ENCODE measurements at places on chromosomes 13 and 19. TPM values are rescaled to one million over a fixed set of nuclear protein-coding genes. Genes with fewer than 3 reads are reported as not detected.

Gene ZNF561
- 33.8 TPM for total RNA-seq

Gene GPR108
- total RNA-seq: 61.7 TPM

Gene PTGIR
- total RNA-seq: 6.3 TPM

Gene CARS2
- 56.9 TPM for total RNA-seq

Gene IRGC
- total RNA-seq: not detected

Gene RASGRP4
- total RNA-seq: 4.1 TPM

Gene NKPD1
- not detected for total RNA-seq

DNA sequence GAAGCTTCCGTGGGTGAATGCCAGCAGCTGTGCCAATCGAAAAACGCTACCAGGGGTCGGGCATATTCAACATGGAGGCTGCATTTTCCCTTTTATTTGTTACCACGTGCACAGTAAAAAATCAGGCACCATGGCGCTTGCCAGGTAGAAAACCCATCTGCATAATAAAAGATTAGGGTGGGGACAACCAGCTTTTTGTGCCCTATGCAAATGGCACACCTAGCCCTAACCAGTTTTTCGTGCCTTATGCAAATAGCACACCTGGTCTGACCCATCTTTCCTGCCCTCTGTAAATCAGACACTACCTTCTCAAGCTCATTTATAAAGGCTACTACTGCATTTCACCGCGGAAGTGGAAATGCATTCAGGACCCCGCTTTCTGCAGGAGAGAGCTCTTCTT lies 62.1 kb upstream of the FREM2 start:
- H3K4me3 ChIP-seq: no peak overlapping the region
- no peaks in the 10 kb centered on the region for H3K36me3 ChIP-seq
- no peaks in the 10 kb centered on the region for H3K27me3 ChIP-seq
- DNase-seq: no peak

GRCh38 chr13:45447050-45447661 lies 17.6 kb upstream of the COG3 start:
- no peak overlapping the region for H3K27ac ChIP-seq
- no peaks in the 10 kb centered on the region for H3K4me1 ChIP-seq
- no peak overlapping the region for H3K4me3 ChIP-seq
- no peaks in the 10 kb centered on the region for H3K27me3 ChIP-seq
- DNase-seq: no peak

DNA sequence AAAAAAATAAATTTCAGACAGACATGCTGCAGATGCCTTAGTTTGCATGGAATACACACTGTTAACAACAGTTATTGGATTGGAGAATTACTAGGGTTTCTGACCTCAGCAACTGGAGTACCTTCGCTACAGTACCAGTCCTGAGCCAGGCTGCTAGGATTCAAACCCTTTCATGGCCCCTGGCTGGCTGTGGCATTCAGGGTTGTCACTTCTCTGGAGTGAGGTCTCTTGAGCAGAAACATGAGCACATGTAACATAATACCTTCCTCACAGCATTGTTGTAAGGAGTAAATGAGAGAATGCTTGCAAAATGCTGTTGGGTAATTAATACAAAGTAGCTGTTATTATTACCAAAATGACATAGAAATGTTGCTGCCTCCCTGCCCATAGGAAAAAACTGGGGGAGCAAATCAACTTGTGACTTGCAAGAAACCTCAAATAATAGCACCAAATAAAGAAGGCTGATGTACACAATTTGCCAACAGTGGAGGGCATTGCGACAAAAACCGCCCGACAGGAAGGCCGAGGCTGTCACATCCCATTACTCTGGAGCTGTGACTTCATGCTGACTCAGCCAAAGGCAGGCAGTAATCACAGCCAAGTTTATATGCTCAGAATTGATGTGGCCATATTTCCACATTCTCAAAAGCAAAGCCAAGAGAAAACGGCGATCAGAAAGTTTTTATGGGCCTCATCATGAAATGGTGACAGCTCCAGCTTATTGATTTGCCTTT lies 100.4 kb downstream of the RFC3 start:
- no peaks in the 10 kb centered on the region for H3K36me3 ChIP-seq
- no peaks in the 10 kb centered on the region for H3K27me3 ChIP-seq
- no peaks in the 10 kb centered on the region for H3K4me1 ChIP-seq
- no peak overlapping the region for H3K4me3 ChIP-seq
- no peak for DNase-seq
- H3K27ac ChIP-seq: no peak overlapping the region

DNA sequence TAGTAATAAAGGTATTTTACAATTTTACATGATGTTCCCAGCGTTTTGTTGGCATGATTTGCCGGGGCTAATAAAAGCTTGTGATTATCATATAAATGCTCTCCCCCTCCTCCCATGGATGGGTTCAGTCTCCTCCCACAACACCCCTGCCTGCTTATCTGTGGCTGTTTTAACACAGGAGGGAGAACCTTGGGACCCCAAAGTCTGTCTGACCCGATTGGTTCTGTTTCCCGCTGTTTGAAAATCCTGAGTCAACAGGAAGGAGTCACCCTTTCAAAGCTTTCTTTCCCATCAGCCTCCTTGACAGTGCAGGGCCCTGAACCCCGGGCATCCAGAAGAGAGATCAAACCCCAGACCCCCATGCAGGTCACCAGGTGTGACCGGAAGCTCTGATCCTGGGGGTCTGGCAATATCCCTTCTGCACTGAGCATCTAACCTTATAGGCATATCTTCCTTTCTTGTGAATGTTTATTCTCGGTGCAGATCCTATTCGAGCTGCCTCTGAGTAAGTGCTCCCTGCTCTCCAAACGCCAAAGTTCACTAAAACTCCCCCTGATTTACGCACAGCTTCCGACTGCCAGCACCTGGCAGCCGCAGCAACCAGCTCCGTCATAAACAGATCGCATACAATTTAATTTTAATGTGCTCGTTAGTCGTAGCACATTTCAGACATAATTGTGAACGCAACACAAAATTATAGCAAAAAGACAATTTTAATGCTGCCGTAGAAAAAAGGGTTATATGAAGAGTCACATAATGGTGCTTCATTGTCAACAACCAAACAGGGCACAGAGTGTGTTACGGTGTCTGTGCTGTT lies 74.8 kb downstream of the TSHZ3 start:
- H3K27ac ChIP-seq: no peak overlapping the region
- DNase-seq: no peak

GRCh38 chr13:78129823-78130222 lies 211.2 kb upstream of the EDNRB start:
- H3K4me1 ChIP-seq: no peaks in the 10 kb centered on the region
- DNase-seq: no peak
- H3K27me3 ChIP-seq: no peaks in the 10 kb centered on the region
- H3K27ac ChIP-seq: no peak overlapping the region
- H3K36me3 ChIP-seq: no peaks in the 10 kb centered on the region

- H3K36me3 ChIP-seq: no peaks in the 10 kb centered on the region
- H3K4me3 ChIP-seq: peak overlapping the region; percentile 9
These were observed 154.9 kb downstream of the TM9SF2 start for GRCh38 chr13:99656092-99656745.

DNA sequence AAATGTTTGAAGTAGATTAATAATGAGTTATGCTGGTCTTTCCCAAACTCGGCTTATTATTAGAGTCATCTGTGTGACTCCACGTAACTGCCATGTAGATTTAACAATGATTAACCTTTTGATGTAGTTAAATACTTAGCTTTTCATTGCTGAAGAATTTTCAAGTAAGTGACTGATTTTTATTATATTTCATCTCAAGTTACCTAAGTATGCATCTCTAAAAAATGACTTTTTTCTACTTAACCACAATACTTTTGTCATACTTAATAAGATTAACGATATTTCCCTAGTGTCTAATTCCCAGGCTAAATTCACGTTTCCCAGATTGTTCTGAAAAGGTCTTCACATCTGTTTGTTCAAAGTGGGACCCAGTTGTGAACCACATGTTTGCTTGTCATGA lies 17.8 kb downstream of the BIVM start:
- no peaks in the 10 kb centered on the region for H3K4me1 ChIP-seq
- H3K27me3 ChIP-seq: no peaks in the 10 kb centered on the region

- DNase-seq: no peak
- no peaks in the 10 kb centered on the region for H3K27me3 ChIP-seq
- peak overlapping the region; percentile 88 for H3K27ac ChIP-seq
- peaks cover 39% of the 10 kb centered on the region for H3K4me1 ChIP-seq
- peak overlapping the region; percentile 99 for H3K4me3 ChIP-seq
These were observed 498 bp upstream of the RBM26 start for GRCh38 chr13:79406597-79406908.

DNA sequence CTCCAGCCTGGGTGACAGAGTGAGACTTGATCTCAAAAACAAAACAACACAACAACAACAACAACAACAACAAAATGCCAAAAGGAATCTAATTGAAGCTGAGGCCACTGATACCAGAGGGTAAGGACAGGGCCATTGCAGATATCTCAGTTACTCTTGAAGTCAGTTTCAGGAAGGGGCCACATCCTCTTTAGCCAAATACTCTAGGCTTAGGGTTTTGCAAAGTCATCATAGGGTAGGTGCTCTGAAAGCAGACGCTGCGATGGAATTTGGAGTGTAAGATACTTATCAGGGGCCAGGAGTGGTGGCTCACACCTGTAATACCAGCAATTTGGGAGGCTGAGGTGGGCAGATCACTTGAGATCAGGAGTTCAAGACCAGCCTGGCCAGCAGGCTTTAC lies 46.6 kb upstream of the UBAC2 start:
- no peaks in the 10 kb centered on the region for H3K4me1 ChIP-seq
- no peak overlapping the region for H3K27ac ChIP-seq
- H3K36me3 ChIP-seq: no peaks in the 10 kb centered on the region

DNA sequence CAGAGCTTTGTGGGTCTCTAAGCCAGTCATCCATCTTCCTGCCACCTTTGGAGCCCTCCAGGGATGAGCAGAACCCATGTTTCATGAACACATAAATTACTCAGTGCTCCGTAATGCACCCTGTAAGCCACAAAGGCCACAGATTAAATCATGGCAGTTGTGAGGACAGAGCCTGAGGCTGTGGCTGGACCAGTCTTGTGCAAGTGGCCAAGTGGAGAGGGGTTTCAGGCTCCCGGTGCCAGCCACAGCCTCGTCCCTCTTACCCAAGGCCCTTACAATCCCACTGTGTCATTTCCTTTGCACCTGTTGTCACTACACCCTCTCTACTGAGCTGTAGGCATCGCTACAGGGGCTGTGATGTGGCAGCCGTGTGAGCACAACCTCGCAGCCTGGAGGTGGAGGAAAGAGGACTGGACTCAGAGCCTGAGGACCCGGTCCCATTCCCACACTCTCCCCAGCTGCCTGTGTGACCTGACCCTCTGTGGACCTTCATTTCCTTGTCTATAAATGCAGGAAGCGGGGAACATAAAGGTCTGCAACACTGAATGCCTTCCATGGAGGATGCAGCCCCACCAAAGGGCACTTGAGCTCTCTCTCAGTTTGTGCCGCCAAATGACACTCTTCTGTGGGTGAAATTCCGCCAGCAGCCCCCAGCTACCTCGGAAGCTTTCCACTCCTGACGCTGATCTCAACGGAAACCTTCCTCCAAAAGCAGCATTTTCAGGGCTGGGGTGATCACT lies 792.0 kb downstream of the UQCRFS1 start:
- no peak for DNase-seq
- H3K27ac ChIP-seq: no peak overlapping the region
- H3K27me3 ChIP-seq: no peaks in the 10 kb centered on the region
- no peaks in the 10 kb centered on the region for H3K4me1 ChIP-seq

DNA sequence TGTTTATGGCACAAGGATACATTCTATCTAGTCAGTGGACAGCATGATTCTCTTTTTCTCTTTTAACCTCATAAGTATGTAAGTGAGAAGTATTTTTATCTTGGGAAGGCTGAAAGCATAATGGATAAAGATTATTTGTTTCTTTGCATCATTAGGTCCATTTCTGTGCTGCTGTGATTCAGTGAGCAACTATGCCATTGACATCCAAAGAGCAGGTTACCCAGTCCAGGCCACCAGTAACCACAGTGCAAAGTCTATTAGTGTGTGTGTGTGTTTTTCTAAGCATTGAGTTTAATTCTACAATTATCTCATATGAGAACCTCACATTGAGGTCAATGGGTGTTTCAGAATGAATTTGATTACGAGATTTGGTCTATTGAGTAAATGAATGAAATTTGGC lies 158.8 kb upstream of the DACH1 start:
- no peak for DNase-seq
- no peaks in the 10 kb centered on the region for H3K27me3 ChIP-seq
- no peak overlapping the region for H3K27ac ChIP-seq

- no peak overlapping the region for H3K4me3 ChIP-seq
- no peak overlapping the region for H3K27ac ChIP-seq
- H3K4me1 ChIP-seq: no peaks in the 10 kb centered on the region
These were observed 578.5 kb upstream of the PCDH20 start for GRCh38 chr13:61994174-61994573.

GRCh38 chr19:5078182-5078581 lies 109.3 kb downstream of the KDM4B start:
- no peak for DNase-seq
- no peaks in the 10 kb centered on the region for H3K27me3 ChIP-seq
- H3K36me3 ChIP-seq: peaks cover 90% of the 10 kb centered on the region
- no peak overlapping the region for H3K4me3 ChIP-seq
- no peak overlapping the region for H3K27ac ChIP-seq
- peaks cover 10% of the 10 kb centered on the region for H3K4me1 ChIP-seq

DNA sequence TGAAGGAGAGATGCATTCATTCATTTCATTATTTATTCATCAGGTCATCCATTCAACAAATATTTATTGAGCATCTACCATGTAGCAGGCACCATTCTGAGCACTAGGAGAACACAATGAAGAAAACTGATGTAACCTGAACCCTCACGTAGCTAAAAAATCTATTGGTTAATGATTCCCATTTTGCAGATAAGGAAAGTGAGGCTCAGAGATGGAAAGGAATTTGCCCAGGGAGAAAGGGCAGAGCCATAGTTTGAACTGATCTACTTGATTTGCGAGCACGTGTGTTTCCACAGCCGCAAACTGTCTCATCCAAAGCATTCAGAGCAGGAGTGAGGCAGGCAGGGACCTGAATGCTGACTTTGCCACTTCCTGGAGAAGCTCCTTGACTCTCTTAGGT lies 2.7 kb downstream of the KLK8 start:
- DNase-seq: no peak
- peaks cover 64% of the 10 kb centered on the region for H3K27me3 ChIP-seq
- no peaks in the 10 kb centered on the region for H3K4me1 ChIP-seq

DNA sequence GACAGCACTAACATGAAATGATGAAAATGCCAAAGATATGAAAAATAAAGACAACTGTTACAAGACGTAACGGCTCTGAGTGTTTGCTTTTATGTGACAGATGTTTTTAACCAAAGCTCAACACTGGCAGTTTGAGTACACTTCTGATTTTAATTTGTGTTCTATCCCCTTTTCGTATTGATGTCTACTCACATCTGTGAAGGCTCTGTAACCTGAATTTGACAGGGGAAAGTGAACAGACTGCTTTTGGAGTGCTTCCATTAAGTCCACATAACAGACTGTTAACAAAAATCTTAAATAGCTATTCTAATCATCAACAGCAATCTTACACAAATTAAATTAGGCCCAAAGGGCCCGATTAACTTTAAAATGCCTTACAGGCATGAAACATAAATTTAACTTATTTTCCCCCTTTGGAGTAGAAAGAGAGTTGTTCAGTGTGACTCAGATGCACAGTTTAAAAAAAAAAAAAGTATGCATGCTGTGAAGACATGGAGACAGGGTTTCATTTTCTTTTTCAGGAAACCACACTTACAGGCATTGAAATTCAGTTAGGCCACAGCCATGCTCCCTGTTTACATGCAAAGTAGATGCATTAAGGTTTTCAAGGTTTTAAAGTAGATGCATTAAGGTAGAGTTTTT lies 16.3 kb upstream of the RNASEH2B start:
- no peak overlapping the region for H3K4me3 ChIP-seq
- no peak overlapping the region for H3K27ac ChIP-seq
- no peak for DNase-seq
- H3K27me3 ChIP-seq: no peaks in the 10 kb centered on the region

GRCh38 chr19:34261334-34262109 lies 7.2 kb downstream of the GARRE1 start:
- H3K4me1 ChIP-seq: peaks cover 48% of the 10 kb centered on the region
- H3K27ac ChIP-seq: no peak overlapping the region
- H3K4me3 ChIP-seq: no peak overlapping the region
- DNase-seq: no peak
- no peaks in the 10 kb centered on the region for H3K27me3 ChIP-seq

All from esophagus muscularis mucosa (tissue), 4 donors.